ENCODE measurements at places on chromosomes 3 and 15.

DNA sequence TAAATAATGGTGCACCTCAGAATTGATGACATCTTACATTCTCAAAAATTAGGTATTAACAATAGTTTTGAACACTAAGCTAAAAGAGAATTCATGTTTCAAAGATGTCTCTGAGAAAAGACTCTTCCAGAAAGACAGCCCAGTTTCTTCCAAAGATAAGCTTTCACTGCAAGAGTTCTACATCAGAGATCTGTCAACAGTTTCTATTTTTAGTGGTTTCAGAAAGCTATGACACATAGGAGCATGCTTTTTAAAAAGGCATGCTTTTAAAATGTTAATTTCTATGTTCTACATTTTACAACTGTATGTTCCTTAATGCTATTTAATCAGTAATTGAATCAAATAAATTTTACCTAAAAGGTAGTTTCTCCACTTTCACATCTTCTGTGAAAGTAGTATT lies 88.2 kb downstream of the PLOD2 start:
- no peak for DNase-seq

DNA sequence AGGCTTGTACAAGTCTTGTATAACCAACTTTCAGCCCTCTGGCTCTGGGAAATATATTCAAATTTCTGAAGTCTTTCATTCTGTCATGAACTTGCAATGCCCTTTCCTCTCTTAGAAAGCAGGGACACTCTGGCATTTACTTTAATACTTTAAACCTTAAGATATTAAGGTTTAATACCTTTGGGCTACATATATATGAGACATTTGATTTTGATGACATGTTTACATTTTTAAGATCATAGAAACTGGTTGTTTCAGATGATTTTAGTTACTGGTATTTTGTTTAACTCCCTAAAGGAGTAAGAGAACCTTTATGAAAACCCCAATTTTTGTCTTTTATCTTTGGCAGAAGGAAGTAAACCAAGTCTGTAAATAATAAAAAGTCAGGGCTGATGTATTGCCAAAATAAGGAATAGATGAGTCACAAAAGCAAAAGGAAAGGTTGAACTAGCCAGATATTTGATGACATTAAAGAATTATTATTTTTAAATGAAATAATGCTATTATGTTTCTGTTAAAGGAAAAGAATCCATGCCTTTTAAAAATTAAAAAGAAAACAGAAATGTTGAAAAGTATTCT lies 579.0 kb upstream of the CBLB start:
- DNase-seq = no peak

- peak; percentile 41 for DNase-seq
Observed at GRCh38 chr3:23921052-23921511, 4.2 kb downstream of the RPL15 start.

DNA sequence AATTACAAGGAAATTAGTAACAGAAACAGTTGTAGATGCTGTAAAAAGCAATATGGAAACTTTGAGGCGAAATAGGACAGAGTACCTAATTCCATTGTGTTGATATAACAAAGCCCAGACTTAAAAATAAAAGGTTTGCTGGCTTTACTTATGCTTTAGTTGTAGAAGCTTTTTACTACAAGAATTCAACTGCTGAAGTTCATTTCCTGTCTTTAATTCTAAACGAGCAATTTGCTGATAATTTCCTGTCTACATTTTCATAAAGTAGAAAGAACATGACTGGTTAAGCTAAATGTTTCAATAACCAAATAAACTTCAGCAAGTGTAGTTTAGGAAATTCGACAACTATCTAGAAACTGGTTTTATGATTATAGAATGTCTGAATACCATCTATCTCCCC lies 423.8 kb downstream of the MECOM start:
- DNase-seq = no peak

DNA sequence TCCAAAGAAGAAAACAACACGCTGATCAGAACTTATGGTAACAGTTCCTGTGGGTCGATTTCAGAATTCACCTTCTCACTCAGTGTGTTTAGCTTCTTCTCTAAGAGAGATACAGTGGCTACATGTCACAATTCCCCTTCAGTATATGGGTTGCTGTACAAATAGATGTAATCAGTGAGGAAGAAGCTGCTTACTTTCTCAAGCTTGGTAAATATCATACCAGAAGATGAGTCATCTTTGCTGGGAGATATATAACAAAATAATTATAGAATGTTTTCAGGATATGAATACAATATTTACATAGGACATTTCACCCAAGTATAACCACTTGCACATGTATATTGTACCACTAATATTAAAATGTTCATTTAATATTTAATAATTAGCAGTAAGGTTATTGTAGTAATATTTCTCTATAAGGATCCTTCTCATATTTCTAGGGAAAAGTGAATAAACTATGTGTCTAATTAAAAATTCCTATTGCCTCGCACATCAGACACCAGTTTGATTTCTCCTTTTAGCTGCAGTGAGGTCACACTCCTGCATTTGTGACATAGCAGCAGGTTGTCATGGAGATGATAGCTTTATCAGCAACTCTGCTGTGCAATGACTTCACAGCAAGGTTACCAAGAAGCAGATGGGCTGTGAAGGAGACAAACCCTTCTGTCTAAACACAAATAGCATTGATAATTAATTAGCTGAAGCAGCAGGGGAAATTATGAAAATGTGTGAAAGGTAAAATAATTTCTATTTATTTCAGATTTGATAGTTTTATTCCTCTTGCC lies 211.4 kb downstream of the TUSC7 start:
- DNase-seq = no peak

DNA sequence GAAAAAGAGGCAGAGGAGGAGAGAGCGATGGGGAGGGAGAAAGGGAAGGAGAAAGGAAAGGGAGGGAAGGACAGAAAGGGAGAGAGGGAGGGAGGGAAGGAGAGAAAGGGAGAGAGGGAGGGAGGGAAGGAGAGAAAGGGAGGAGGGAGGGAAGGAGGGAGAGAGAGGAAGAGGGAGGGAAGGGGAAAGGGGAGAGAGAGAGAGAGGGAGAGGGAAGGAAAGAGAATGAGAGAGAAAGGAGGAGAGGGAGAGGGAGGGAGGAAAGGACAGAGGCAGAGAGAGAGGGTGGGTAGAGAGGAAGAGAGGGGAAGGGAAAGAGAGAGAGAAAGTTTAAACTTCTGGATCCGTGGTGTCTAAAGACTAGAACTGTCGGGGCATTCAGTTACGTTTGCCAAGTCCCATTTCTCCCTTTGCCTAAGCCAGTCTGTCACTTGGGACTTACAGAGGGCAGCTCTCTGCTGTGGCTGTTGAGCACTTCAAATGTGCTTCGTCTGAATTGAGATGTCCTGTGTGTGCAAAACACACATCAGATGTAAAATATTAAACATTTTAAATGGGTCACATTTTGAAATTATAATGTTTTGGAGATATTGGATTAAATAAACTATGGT lies 62.6 kb downstream of the PLXNA1 start:
- DNase-seq = no peak

All from EL (cell line).